ENCODE measurements at places on chromosomes 2 and 18.

- no peaks in the 10 kb centered on the region for H3K36me3 ChIP-seq
- H3K4me1 ChIP-seq: no peaks in the 10 kb centered on the region
- no peak for DNase-seq
Measured at GRCh38 chr2:10487081-10487740, 39.1 kb upstream of the ODC1 start.

- no peak for DNase-seq
- no peaks in the 10 kb centered on the region for H3K27me3 ChIP-seq
- peak overlapping the region; percentile 95 for H3K4me3 ChIP-seq
- peaks cover 18% of the 10 kb centered on the region for H3K4me1 ChIP-seq
- peak overlapping the region; percentile 85 for H3K27ac ChIP-seq
Measured at GRCh38 chr18:63421514-63421913, 762 bp downstream of the VPS4B start.

GRCh38 chr18:73741946-73742345, 405.7 kb downstream of the FBXO15 start:
- peaks cover 3% of the 10 kb centered on the region for H3K4me1 ChIP-seq
- no peak for DNase-seq
- H3K27ac ChIP-seq: no peak overlapping the region

- peak; percentile 19 for DNase-seq
- H3K27me3 ChIP-seq: no peaks in the 10 kb centered on the region
- no peak overlapping the region for H3K27ac ChIP-seq
- H3K4me3 ChIP-seq: no peak overlapping the region
Measured at GRCh38 chr2:75480971-75481836, 79.5 kb downstream of the EVA1A start.

DNA sequence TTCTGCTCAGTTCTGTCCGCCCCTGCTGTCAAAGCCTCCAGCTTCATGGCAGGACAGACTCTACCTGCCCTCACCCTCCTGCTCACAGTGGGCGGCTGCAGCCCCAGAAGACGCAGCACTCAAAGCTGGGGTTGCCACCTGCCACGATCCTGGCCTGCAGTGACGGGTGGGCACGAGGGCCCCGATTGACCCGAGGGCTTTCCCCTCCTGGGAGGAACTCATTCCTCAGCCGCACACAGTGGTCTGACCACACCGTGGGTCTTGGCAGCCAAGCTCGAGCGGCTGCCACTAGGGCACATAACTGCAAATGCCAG, 47.1 kb downstream of the HS6ST1 start:
- H3K27me3 ChIP-seq: no peaks in the 10 kb centered on the region
- DNase-seq: no peak
- peaks cover 30% of the 10 kb centered on the region for H3K36me3 ChIP-seq
- no peak overlapping the region for H3K4me3 ChIP-seq
- H3K4me1 ChIP-seq: no peaks in the 10 kb centered on the region

- H3K36me3 ChIP-seq: peaks cover 25% of the 10 kb centered on the region
- H3K4me3 ChIP-seq: no peak overlapping the region
- H3K27me3 ChIP-seq: no peaks in the 10 kb centered on the region
- no peak for DNase-seq
- peaks cover 4% of the 10 kb centered on the region for H3K4me1 ChIP-seq
- H3K27ac ChIP-seq: no peak overlapping the region
Measured at GRCh38 chr2:73938718-73939352, 12.2 kb downstream of the DGUOK start.

- H3K4me3 ChIP-seq: no peak overlapping the region
- peaks cover 1% of the 10 kb centered on the region for H3K4me1 ChIP-seq
- no peaks in the 10 kb centered on the region for H3K27me3 ChIP-seq
- no peaks in the 10 kb centered on the region for H3K36me3 ChIP-seq
- DNase-seq: no peak
Measured at GRCh38 chr2:195903956-195904355, 164.7 kb downstream of the DNAH7 start.

DNA sequence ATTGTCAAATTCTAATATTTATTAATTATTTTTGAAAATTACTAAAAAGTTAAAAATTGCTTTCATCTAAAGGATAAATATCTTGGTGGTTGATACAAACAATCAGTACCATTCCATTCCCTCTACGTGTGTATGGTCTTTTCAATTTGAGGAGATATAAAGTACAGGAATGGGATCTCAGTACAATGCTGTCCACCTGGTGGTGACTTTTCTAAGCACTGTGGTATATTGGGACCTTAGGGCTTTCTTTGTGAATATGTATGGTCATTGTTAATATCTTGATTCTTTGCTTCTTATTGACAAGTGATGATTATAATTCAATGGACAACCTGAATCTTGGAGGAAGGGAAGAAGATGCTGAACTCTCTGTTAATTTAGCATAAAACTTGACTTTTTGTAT, 83.1 kb downstream of the NBEAL1 start:
- peaks cover 53% of the 10 kb centered on the region for H3K36me3 ChIP-seq
- H3K27me3 ChIP-seq: no peaks in the 10 kb centered on the region
- no peak overlapping the region for H3K27ac ChIP-seq

- no peak overlapping the region for H3K4me3 ChIP-seq
- H3K4me1 ChIP-seq: peaks cover 17% of the 10 kb centered on the region
- H3K27ac ChIP-seq: no peak overlapping the region
- no peak for DNase-seq
Measured at GRCh38 chr2:109428281-109428680, 185.5 kb downstream of the SEPTIN10 start.

- DNase-seq: no peak
- H3K27ac ChIP-seq: no peak overlapping the region
- H3K27me3 ChIP-seq: no peaks in the 10 kb centered on the region
- no peaks in the 10 kb centered on the region for H3K4me1 ChIP-seq
Measured at GRCh38 chr2:51441786-51442185, 409.9 kb upstream of the NRXN1 start.

GRCh38 chr2:227280895-227281294, 44.2 kb upstream of the MFF start:
- no peaks in the 10 kb centered on the region for H3K4me1 ChIP-seq
- H3K36me3 ChIP-seq: no peaks in the 10 kb centered on the region
- no peak overlapping the region for H3K27ac ChIP-seq
- no peaks in the 10 kb centered on the region for H3K27me3 ChIP-seq
- H3K4me3 ChIP-seq: no peak overlapping the region

DNA sequence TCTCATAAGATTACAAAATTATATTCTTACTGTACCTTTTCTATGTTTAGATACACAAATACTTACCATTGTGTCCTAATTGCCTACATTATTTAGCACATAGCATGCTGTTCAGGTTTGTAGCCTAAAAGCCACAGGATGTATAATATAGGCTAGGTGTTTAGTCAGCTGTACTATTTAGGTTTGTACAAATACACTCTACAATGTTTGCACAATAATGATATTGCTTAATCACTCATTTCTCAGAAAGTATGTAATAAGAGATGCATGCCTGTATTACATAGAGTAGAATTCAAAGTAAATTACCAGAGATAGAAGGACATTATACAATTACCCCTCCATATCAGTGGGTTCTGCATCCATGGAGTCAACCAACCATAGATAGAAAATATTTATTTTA, 201.1 kb upstream of the COL3A1 start:
- H3K36me3 ChIP-seq: no peaks in the 10 kb centered on the region
- H3K27ac ChIP-seq: no peak overlapping the region
- no peak for DNase-seq

DNA sequence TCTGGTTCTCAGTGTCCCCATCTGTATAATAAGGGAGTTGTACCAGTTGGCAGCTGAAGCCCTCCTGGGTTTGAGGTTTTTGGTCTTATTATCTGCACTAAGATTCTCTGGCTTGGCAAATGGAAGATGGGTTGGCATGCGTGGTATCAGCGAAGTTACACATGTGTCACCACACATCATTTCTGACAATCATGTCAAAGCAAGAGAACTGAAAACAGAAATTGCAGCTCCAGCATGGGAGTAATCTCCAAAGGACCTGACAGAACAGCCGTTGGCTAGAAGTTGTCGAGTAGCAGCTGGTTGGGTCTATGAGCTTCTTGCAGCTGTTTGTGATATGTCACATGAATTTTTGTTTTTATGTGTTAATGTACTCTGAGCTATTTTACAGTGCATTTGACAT, 317.4 kb downstream of the SLC4A3 start:
- no peaks in the 10 kb centered on the region for H3K27me3 ChIP-seq
- H3K27ac ChIP-seq: no peak overlapping the region
- no peaks in the 10 kb centered on the region for H3K4me1 ChIP-seq
- no peaks in the 10 kb centered on the region for H3K36me3 ChIP-seq

GRCh38 chr2:222228054-222228453, 70.7 kb downstream of the PAX3 start:
- no peak overlapping the region for H3K4me3 ChIP-seq
- no peaks in the 10 kb centered on the region for H3K36me3 ChIP-seq
- no peak overlapping the region for H3K27ac ChIP-seq
- H3K27me3 ChIP-seq: peaks cover 38% of the 10 kb centered on the region

GRCh38 chr2:74593826-74594772, 39.6 kb downstream of the DOK1 start:
- H3K27ac ChIP-seq: no peak overlapping the region
- no peaks in the 10 kb centered on the region for H3K27me3 ChIP-seq
- no peaks in the 10 kb centered on the region for H3K36me3 ChIP-seq

GRCh38 chr18:67924656-67925055, 408.1 kb upstream of the DSEL start:
- no peak overlapping the region for H3K27ac ChIP-seq
- DNase-seq: no peak
- no peaks in the 10 kb centered on the region for H3K27me3 ChIP-seq
- H3K36me3 ChIP-seq: no peaks in the 10 kb centered on the region
- H3K4me1 ChIP-seq: no peaks in the 10 kb centered on the region
- H3K4me3 ChIP-seq: no peak overlapping the region

GRCh38 chr2:216006164-216006663, 7.1 kb downstream of the MREG start:
- no peaks in the 10 kb centered on the region for H3K27me3 ChIP-seq
- DNase-seq: no peak
- H3K4me1 ChIP-seq: no peaks in the 10 kb centered on the region
- H3K36me3 ChIP-seq: no peaks in the 10 kb centered on the region

GRCh38 chr2:206836722-206837121, 71.3 kb downstream of the FASTKD2 start:
- no peak for DNase-seq
- H3K27ac ChIP-seq: no peak overlapping the region
- no peaks in the 10 kb centered on the region for H3K27me3 ChIP-seq
- H3K36me3 ChIP-seq: no peaks in the 10 kb centered on the region
- peaks cover 31% of the 10 kb centered on the region for H3K4me1 ChIP-seq

DNA sequence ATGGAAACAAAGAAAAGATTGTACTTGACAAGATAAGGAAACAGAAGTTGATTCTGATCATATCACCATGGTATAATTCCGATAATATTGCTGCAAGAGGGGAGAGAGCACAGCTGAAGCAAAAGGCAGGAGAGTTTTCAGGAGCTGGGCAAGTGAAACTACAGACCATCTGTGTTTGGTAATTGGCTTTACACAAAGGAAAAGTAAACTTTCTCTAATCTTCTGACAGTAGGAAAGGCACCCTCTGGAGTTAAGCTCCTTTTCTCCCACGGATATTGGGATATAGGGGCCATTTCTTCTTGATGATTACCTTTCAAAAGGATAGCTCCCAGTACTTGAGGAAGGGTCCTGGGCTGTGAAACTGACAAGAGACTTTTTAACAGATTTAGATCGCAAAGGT, 29.9 kb upstream of the REG3A start:
- H3K4me3 ChIP-seq: no peak overlapping the region
- H3K27me3 ChIP-seq: no peaks in the 10 kb centered on the region
- DNase-seq: no peak
- no peaks in the 10 kb centered on the region for H3K36me3 ChIP-seq
- no peaks in the 10 kb centered on the region for H3K4me1 ChIP-seq

GRCh38 chr2:152467677-152468410, 132.9 kb downstream of the FMNL2 start:
- H3K4me3 ChIP-seq: no peak overlapping the region
- H3K27ac ChIP-seq: peak overlapping the region; percentile 21
- peaks cover 73% of the 10 kb centered on the region for H3K4me1 ChIP-seq
- no peaks in the 10 kb centered on the region for H3K27me3 ChIP-seq
- DNase-seq: peak; percentile 39
- H3K36me3 ChIP-seq: no peaks in the 10 kb centered on the region

DNA sequence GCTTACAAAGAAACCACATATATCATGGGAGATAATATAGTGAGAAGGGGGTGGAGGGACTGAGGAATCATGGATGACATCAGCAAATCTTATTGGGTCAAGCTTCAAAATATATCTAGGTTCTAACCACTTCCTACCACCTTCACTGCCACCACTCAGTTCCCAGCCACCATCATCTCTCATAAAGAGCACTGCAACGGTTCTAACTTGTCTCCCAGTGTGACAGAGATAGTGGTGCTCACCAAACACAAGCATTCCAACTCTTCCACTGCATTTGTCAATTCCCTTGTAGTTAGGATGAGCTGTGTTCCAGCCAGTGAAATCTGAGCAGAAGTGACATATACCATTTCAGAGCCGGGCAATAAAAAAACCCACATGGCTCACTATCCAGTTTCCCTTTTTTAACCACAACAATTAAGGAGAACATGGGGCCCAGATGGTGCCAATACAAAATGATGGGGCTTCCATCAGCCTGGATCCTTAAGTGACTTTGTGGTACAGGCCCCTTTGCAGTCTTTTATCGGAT, 318.1 kb downstream of the NBAS start:
- no peaks in the 10 kb centered on the region for H3K4me1 ChIP-seq
- no peaks in the 10 kb centered on the region for H3K27me3 ChIP-seq
- no peaks in the 10 kb centered on the region for H3K36me3 ChIP-seq
- H3K27ac ChIP-seq: no peak overlapping the region

GRCh38 chr2:63614448-63614968, 25.7 kb downstream of the MDH1 start:
- no peaks in the 10 kb centered on the region for H3K36me3 ChIP-seq
- no peak overlapping the region for H3K4me3 ChIP-seq
- H3K27me3 ChIP-seq: no peaks in the 10 kb centered on the region
- no peak for DNase-seq
- H3K4me1 ChIP-seq: no peaks in the 10 kb centered on the region
- H3K27ac ChIP-seq: no peak overlapping the region

DNA sequence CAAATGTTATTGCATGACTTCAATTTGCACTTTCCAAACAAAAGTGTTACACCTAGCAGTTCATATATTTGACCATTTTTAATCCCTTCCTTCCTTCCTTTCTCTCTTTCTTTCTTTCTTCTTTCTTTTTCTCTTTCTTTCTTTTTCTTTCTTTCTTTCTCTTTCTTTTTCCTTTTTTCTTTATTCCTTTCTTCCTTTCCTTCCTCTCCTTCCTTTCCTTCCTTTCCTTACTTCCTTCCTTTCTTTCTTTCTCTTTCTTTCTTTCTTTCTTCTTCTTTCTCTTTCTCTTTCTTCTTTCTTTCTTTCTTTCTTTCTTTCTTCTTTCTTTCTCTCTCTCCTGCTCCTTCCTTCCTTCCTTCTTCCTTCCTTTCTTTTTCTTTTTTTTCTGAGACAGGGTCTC, 146.7 kb upstream of the ALKAL2 start:
- H3K27me3 ChIP-seq: no peaks in the 10 kb centered on the region
- no peak for DNase-seq
- no peaks in the 10 kb centered on the region for H3K4me1 ChIP-seq
- no peak overlapping the region for H3K4me3 ChIP-seq
- no peaks in the 10 kb centered on the region for H3K36me3 ChIP-seq

- no peak overlapping the region for H3K4me3 ChIP-seq
- no peaks in the 10 kb centered on the region for H3K27me3 ChIP-seq
- no peak overlapping the region for H3K27ac ChIP-seq
Measured at GRCh38 chr2:121279476-121280220, 5.4 kb downstream of the TFCP2L1 start.

Measured in esophagus muscularis mucosa (tissue), 4 donors.